Activated T-helper 1 cell treated with Interleukin-2 at 50 U/mL for 16 hours (primary cell): ENCODE measurements at places on chromosomes 5 and 9.

GRCh38 chr5:78062645-78063044, 231.9 kb downstream of the AP3B1 start:
- DNase-seq, result no peak

DNA sequence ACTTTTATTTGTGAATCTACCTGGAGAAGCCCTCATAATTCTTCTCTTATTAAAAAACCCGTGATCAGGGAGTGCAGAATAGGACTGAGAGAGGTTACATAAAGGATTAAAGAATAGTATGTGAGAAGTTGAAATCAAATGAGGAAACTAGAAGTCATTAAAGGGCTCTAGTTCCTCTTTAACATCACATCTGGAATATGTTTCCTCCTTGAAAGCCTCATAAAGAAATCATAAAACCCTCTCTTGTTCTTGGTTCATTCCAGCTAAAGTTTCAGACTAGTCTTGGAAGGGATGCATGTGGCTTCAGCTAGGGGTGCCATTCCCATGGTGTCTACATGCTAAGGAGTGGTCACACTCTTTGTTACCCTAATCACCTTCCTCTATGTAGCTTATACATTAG, 5.7 kb upstream of the C5orf46 start:
- DNase-seq, result no peak

DNA sequence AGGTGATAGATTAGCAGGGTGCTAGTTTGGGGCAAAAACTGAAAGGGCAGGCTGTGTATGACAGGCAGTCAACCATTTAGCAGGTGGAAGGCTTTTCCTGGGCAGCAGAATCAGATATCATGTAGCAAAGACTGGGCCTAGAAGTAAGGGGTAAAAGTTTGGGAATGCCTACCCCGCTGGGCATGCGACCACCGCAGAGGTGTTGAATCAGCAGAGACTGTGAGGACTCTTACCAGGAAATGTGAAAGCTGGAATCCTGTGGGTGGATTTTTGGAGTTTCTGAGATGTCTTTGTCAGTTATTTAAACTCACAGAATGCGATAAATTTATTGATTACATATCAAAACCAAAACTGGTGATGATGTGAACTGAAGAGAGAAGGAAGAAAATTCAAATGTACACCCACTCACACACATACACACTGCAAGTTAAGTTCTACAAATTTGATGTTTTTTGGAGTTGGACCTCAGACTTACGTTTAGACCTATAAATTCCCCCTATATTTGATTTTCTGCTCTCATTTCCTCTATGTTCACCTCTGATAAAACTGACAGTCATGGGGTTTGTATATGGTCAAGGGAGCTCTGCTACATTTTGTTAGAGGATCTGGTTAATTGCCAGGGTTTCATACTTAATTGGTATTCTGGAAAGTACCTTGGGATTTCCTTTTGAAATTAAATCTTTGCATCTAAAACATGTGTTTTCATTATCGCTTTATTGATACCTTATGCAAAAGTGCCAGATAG, 333.6 kb downstream of the CSNK1G3 start:
- no peak for DNase-seq

DNA sequence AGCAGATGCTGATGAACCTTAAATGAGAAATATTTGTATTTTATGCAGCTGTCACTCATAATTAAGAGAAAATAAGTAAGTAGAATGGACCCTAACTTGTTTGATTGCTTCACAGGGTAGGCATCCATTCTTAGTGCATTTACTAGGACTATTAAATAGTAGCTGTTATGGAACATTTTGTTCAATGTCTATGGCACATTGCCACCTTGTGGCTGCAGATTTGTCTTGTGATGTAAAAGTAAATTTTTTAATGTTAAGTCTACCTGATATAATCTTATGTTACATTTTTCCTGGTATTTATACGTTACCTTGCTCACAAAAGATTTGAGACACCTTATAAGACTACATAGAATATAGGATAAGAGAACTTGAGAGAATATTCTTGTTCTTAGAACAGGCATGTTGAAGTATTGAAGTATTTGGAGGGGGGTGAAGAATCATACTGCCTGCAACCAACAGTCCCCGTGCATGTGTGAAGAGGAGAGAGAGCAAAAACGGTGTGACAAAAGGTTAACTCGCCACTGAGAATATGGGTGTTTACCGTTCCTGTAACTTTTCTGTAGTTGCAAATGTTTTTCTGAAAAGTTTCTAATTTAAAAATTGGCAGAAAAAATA, 161.1 kb downstream of the MAST4 start:
- DNase-seq, result no peak

DNA sequence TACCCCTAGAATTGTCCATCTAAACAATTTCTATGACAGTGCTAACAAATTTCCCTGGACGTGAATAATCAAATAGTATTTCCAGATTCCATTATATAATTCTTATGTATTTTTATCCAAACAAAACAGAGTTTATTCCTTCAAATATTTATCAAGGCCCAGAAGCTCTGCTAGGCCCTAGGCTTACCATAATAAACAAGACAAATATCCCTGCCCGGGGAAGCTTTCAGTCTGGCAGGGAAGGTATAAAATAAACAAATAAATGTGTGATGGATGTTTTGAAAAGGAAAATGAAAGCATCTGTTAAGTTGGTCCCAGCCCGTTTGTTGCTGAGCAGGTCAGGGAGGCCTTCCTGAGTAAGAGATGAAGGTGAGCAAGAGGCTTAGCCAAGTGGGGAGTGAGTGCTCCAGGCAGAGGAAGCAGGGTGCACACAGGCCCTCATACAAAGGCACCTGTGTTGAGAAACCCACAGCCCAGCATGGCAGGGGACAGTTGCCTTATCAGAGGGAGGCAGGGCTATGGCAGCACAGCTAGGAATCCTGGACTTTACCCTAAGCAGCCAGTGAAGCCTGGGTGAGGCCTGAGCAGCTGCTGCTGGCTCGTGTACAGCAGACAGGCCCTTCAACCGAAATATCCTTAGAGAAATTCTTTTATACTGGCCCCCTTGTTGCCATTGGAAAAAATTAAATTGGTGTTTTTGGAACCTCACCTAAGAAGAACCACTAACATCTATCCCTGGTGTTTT, 7.7 kb upstream of the SLC35D2 start:
- no peak for DNase-seq

GRCh38 chr9:27654629-27655285, 81.5 kb upstream of the C9orf72 start:
- DNase-seq, result no peak
